NCI-H187 treated with DMSO at 0.1 percent for 48 hours (cell line): ENCODE measurements at places on chromosomes 11 and 22.

GRCh38 chr22:37101311-37102066 lies 8.0 kb downstream of the TMPRSS6 start:
- DNase-seq, result no peak

- no peak for DNase-seq
These were observed 79.9 kb downstream of the AMBRA1 start for GRCh38 chr11:46513934-46514342.

- DNase-seq, result no peak
These were observed at the start of gene TYR for GRCh38 chr11:89177691-89178231. TSS of gene TYR (plus strand) at chr11:89177875. CDS start at chr11:89177954, 79 bp downstream.

GRCh38 chr11:104106136-104106754 lies 57.7 kb downstream of the PDGFD start:
- no peak for DNase-seq

DNA sequence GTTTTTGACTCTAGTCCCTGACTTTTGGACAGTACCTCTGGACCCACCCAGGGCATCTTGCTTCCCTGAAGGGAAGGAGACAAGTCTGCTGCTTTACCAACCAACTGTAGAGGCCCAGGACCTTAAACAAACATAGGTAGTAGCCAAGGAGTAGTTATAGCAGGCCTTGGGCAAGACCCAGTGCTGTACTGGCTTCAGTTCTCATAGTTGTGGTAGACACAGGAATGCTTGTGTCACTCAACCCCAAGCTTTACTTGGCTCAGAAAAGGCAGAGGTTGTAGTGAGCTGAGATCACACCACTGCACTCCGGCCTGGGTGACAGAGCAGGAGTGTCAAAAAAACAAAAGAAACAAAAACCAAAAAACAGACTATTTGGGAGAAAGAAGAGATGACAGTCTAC lies 21.3 kb upstream of the OR52M1 start:
- no peak for DNase-seq

DNA sequence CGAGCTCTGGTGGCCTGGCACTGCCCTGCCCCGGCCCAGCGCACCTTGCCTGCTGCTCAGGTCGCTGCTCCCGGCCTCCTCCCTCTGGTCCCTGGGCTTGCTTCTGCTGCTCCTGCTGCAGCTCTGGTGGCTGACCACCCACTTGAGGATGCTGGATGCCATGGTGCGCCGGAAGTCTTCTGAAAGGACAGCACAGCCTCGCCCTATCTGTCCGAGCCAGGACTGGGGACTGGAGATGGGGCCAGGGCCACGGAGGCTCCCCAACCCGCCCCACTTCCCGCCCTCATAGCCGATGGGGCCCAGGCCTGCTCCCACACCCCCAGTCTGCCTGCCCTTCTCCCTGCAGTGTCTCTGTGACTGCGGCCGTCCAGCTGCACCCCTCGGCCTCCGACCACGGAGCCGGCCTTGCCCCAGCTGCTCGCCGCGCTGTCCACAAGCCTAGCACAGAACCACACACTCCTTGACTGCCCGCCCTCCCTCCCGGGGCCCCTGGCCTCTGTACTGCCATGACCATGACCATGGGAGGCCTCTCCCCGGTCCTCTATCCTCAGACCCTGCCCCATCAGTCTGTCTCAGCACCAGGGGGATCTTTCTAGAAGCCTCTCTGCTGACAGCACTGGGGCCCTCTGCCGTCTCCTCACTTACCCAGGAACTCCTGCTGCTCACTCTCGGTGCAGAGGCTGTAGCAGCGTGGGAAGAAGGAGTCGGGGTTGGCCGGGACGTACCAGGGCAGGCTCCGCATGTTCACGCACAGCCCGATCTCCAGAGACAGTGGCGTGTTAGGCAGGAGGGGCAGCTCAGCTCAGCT lies 12.7 kb downstream of the TTLL8 start:
- DNase-seq, result no peak

DNA sequence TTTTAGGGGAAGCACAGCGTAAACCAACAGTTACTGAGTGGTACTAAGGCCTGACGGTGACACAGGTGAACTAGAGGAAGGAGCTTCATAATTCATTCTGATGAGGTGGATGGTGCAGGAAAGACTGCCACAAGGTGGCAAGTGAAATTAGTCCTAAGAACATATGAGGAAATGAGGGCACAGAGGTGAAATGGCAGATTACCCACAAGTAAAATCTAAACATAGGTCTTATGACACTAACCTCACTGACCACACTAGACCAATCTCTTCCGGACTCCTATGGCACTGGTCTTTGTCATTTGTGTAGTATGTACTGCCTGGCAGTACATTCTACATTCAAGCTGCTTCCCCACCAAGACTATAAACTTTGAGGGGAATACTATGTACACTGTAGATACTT lies 20.2 kb downstream of the GAB2 start:
- no peak for DNase-seq

DNA sequence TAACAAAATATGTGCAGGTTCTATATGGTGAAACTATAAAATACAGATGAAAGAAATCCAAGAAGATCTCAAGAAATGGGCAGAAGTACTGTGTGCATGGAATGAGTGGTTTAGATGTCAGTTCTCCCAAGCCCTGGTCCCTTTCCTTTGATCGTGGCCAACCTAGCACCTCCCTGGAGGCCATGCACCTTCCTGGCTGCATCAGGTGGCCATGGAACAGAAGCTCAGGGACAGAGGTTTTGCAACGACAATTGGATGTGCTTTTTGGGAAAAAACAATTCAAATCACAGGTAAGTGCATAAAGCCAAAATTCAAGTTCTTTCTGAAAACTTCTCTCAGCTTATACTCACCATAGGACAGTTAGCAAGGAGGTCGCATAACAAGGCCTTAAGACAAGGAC lies 54.0 kb upstream of the SLC22A12 start:
- no peak for DNase-seq

GRCh38 chr22:46678785-46679700 lies 58.9 kb downstream of the GRAMD4 start:
- no peak for DNase-seq

DNA sequence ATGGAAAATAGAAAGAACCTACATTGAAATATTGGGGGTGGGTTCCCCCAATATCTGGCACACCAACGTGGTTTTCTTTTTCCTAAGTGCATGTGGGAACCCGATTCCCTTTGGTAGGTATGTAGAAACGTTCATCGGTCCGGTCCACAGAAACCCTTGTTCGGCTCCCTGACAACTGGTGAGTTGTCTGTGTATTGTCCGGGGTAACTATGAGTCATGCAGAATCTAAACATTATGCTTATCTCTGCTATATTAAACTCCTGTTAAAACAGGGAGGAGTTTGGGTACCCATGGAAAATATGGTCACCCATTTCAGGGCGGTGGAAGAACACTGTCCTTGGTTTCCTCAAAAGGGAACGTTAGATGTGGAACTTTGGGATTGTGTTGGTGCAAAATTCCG lies 25.1 kb upstream of the ALDH3B2 start:
- DNase-seq, result no peak

- no peak for DNase-seq
These were observed 39.4 kb upstream of the DEUP1 start for GRCh38 chr11:93291110-93291509.

DNA sequence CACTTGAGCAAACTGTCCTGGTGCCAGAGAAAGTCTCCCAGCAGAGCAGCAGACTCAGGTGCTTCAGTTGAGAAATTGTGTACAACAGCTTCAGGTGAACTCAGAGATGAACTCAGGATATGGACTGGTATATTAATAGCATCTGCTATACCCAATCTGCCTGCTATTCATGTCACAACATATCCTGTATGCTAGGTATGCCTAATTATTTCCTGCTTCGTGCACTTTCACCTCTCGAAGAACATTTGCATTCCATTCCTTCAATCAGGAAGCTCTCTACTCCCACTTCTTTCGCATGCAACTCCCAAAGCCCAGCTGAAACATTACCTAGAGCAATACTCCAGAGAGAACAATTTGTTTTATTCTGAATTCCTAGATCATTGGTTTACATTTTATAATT lies 207.7 kb downstream of the KCNA4 start:
- no peak for DNase-seq

DNA sequence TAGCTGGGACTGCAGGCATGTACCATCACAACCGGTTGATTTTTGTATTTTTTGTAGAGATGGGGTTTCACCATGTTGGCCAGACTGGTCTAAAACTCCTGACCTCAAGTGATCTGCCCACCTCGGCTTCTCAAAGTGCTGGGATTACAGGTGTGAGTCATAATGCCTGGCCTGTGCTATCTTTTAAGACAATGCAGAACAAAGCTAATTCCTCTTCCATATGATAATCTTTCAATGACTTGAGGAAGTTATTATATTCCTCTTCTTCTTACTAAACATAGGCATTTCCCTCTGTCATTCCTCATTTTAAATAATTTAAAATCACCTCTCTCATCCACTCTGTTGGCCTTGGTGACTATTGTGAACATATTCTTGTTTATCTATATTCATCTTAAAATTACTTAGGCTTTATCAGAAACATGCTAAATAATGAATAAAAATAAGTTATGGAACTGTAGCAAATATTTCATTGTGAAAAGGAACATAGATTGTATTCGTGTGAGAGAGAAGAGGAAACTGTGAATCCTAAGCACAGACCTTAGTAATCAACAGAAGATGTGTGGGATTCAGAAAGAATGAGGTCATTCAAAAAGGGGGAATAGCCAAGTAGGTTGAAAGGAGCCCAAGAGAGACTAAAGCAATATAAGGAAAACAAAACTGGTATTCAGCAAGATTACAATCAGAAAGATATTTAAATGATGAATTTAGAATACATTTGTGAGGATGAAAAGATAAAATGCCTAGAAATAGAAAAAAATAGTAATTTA lies 269.4 kb downstream of the TTC28 start:
- DNase-seq, result no peak

DNA sequence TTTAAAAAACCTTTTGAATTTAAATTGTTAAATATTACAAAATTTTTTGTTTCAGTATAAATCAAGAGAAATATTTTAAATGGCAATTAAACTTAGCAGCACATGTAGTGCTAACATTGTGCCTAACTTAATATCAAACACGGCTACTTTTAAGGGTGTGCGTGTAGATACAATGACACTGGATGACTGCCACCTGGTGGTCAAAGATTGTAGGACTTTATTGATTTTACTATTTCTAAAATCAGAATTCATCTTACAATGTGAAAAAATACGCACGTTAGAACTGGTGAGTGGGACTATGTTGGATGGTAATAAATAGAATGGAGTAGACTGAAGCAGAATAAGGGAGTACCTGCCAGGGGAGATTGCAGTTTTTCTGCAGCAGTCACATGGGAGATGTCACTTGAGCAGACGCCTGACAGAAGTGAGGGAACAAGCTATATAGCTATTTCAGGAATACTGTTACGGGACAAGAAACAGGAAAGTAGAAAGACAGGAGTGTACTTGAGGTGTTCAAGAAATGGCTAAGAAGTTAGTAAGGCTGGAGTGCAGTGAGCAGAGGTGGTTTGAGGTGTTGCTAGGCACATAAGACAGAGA lies 52.9 kb downstream of the UVRAG start:
- DNase-seq, result no peak

DNA sequence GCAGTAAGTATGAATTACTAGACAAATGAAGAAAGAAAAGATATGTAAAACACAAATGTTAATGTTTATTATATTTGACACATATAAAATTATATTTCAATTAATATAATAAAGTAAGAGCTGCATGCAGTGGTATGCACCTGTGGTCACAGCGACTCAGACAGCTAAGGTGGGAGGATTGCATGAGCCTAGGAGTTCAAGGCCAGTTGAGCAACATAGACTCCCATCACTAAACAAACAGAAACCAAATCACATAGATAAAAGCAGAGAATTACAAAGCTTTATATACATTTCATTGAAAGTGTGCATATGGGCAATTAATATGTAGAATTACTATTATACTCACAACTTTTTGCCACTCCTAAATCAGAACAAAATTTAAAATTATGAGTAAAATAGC lies 70.0 kb upstream of the HTATIP2 start:
- no peak for DNase-seq

- no peak for DNase-seq
These were observed 35.0 kb upstream of the LMO2 start for GRCh38 chr11:33926671-33927552.

DNA sequence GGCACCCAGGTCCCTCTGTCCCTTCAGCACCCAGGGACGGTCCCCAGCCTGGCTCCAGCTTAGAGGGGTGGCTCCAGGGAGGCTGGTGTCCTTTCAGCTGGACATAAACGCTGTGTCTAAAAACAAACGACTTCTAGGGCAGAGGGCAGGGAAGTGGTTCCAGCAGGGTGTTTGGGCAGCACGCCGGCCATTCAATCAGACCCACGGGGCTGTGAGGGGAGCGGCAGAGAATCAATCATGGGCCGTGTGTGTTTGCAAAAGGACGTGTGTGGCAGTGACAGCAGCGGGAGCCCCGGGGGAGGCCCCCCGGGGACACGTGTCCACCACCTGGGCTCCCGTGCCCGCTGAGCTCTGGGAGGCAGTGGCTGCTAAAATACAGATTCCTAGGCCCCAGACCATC lies 127.7 kb downstream of the MN1 start:
- no peak for DNase-seq

DNA sequence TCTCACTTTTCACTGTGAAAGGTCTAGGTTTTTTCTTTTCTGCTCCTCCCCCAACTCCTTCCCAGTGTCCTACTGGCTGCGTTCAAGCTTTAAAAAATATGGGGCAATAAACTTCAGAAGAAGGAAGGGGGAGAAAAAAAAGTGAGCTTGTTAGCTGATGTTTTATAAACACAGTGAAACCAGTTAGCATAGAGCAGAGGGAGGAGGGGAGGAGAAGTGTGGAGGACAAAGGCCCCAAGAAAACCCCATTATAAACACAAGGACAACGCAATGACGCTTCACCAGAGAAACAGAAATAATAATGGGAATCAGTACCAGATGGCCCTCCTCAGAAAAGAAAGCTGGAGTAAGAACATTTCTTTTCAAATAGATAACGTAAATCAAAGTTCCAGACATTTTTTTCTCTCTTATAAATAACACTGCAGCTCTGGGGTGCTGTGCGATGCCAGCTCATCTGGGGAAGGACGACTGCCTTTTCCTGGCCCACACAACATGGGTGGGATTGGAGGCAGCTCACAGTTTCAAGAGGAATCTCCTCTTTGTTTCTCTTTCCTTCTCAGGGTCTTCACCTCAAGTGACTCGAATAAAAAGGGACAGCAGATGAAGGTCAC lies 235.4 kb upstream of the NARS2 start:
- DNase-seq, result no peak

GRCh38 chr11:71298016-71298550 lies 45.7 kb upstream of the SHANK2 start:
- DNase-seq, result no peak

GRCh38 chr11:74492084-74492483 lies 1.4 kb downstream of the LIPT2 start:
- no peak for DNase-seq
